ENCODE measurements at places on chromosomes 1 and 21.

DNA sequence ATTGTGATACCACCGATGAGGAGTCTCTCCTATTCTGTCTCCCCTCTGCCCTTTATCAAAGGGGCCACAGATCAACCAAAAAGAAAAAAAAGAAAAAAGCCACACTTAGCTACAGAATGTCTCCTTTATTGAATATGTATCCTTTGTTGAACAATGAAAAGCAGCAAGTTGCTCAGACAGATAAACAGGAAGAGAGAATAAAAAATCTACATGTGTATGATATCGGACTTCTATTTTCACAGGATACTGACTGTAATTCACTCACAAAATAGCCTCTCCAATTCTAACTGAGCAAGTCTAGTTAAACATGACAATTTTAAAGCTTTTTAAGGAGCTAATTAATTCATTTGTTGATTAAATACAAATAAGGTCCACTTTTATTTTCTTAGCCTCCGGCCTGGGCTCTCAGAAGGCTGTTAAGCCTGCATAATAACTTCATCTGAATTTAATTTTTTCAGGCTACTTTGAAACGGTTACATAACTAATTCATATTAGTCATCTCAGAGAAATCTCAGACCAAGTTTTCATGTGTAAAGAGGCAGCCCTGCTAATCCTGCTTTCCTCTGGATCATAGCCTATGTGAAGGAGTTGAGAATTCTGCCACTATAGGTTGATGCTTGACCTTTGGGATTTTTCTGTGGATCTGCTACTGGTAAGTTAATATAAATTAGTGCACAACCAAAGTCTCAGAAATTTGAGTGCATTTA lies 304.1 kb upstream of the NR5A2 start:
- no peak for DNase-seq

GRCh38 chr21:44086636-44087425 lies 20.4 kb upstream of the PWP2 start:
- DNase-seq, result no peak

GRCh38 chr1:153679337-153680119 lies 1.0 kb downstream of the NPR1 start:
- no peak for DNase-seq

- peak; percentile 57 for DNase-seq
These were observed 159.3 kb upstream of the SGIP1 start for GRCh38 chr1:66374561-66375111.

- no peak for DNase-seq
These were observed 9.5 kb downstream of the CDC73 start for GRCh38 chr1:193131266-193131860.

- no peak for DNase-seq
These were observed 64.8 kb downstream of the MORN1 start for GRCh38 chr1:2326524-2326923.

- no peak for DNase-seq
These were observed 5.9 kb upstream of the RBBP5 start for GRCh38 chr1:205127646-205128045.

DNA sequence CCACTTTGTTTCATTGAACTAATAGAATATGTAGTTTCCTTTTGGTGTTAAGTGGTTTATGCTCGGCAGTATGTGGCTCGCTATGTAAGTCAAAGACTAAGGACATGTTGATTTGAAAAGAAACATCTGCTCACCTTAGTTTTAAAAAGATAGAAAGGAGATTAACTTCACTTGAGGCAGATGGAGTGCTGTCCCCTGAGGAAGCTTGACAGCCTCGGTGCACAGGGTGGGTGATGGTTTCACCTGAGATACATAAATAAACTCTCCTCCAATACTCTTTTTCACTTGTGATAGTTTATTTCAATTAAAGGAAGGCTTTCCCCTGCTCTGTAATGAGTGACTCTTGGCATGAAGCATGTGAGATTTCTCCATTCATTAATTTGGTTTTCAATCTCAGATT lies 70.8 kb upstream of the FMN2 start:
- no peak for DNase-seq

DNA sequence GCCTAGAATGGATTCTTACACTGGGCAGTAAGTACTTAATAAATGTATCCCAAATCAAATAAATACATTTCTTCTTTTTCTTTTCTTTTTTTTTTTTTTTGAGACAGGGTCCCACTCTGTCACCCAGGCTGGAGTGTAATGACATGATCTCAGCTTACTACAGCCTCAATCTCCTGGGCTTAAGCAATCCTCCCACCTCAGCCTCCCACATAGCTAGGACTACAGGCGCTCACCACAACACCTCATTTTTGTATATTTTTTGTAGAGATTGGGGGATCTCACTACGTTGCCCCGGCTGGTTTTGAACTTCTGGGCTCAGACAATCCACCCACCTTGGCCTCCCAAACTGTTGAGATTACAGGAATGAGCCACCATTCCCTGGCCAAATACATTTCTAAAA lies 63.7 kb upstream of the LGALS8 start:
- DNase-seq, result no peak

GRCh38 chr21:39182016-39182415 lies 1.2 kb downstream of the PSMG1 start:
- DNase-seq, result no peak

DNA sequence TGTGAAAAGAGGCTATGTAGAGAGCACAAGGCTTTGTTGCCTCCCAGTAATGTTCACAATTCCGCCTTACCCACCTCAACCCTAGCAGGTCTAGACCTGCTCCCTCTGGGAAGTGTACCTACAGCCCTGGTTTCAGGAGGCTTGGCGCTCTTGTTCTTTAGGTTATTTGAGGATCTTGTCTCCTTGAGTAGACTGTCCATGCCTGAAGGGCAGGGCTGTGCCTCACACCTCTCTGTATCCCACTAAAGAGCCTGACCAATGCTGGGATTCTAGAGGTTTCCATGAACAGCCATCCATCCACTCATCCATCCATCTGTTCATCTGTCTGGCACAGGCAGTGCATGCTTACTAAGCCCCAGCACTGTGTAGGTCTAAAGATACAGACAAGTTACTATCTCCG lies 1.0 kb downstream of the RAB7B start:
- no peak for DNase-seq

DNA sequence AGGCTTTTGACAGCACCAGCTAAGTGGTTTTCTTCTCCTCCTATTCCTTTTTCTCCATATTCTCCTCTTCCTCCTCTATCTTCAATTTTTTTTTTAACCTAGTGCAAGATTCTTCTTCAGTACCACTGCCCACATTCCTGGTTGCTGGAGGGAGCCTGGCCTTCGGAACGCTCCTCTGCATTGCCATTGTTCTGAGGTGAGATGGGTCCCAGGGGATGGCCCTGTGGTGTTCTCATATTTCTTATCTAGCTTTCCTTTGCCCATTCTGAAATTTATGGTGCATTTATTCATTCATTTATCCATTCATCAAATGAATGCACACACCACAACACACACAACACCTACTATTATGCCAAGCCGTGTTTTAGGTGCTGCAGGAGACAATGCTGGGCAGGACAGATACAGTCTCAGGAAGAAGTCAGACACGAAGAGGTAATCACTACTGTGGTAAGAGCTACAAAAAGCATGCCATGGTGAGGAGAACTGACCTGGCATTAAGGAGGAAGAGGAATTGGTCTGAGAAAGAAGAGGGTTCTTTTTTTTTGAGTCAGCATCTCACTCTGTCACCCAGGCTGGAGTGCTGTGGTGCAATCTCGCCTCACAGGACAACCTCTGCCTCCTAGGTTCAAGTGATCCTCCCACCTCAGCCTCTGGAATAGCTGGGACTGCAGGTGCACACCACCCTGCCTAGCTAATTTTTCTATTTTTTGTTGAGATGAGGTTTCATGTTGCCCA lies 47.5 kb upstream of the TDRD10 start:
- DNase-seq, result no peak

DNA sequence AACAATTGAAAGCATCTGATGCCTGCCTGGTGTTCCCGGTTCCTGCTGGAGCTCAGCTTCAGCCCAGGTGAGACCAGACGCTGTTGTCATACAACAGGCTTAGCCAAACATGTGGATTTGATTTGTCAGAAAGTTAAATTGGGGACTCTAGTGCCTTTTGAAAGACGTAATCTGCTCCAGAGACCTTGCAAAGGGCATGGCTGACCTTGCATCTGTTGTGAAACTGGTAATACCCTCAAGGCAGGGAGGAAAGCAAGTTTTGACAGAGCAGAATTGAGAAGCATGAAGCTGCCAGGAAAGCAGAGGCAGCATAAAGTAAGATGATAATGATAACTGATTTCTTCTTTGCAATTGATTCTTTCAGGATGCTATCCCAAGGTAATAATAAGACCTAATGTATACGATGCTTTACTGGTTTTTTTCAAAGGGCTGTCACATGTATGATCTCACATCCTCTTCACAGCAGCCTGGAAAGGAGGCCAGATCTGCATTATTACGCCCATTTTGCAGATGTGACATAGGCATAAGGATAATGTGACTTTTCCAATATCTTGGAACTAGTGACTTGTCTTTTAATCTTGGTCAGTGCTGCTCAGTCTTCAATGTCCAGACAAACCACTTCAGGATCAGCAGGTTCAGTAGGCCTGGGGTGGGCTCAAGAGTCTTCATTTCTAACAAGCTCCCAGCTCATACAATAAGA lies 24.7 kb upstream of the CNN3 start:
- no peak for DNase-seq
